ENCODE measurements at places on chromosomes 12 and 14. TPM values are rescaled to one million over a fixed set of nuclear protein-coding genes. Genes with fewer than 3 reads are reported as not detected.

Gene TAS2R43
- total RNA-seq = 0.21 TPM

Gene FOXN4
- total RNA-seq = not detected

Gene WNT1
- not detected for total RNA-seq

Gene FITM1
- 0.86 TPM for total RNA-seq

Gene KRT77
- not detected for total RNA-seq

DNA sequence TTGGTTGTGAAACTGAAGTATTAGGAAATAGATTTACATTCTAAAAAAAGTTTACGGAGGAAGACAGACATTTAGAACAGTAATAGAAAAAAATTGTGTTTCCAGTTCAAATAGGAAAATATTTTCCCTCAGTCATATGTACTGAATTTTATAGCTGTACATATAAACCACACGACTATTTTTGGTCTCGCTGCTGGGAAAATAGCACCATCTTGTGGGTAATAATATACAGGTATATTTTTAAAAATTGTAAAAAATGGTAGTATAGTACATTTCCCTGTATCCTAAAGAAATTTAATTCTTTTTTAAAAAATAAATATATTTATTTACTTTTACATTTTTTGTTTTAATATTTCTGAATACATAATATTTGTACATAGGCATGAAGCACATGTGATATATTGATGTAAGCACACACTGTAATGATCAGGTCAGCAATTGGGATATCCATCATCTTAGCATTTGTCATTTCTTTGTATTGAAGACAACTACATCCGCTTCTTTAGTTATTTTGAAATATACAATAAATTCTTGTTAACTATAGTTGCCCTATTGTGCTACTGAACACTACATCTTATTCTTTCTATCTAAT lies 168.6 kb downstream of the ALX1 start:
- no peak for DNase-seq
- no peaks in the 10 kb centered on the region for H3K4me1 ChIP-seq
- no peak overlapping the region for H3K4me3 ChIP-seq
- H3K36me3 ChIP-seq = no peaks in the 10 kb centered on the region
- no peak overlapping the region for H3K27ac ChIP-seq

- no peak overlapping the region for H3K27ac ChIP-seq
- DNase-seq = peak; percentile 43
- no peaks in the 10 kb centered on the region for H3K27me3 ChIP-seq
- H3K36me3 ChIP-seq = no peaks in the 10 kb centered on the region
- H3K4me3 ChIP-seq = no peak overlapping the region
- H3K4me1 ChIP-seq = peaks cover 15% of the 10 kb centered on the region
Observed at GRCh38 chr12:93089805-93090569, 160.9 kb upstream of the EEA1 start.

- DNase-seq = no peak
- H3K4me3 ChIP-seq = no peak overlapping the region
- H3K27ac ChIP-seq = no peak overlapping the region
- peaks cover 2% of the 10 kb centered on the region for H3K36me3 ChIP-seq
- peaks cover 35% of the 10 kb centered on the region for H3K4me1 ChIP-seq
Observed at GRCh38 chr14:90674716-90675115, 141.5 kb downstream of the TTC7B start.

- H3K27me3 ChIP-seq = no peaks in the 10 kb centered on the region
- peaks cover 50% of the 10 kb centered on the region for H3K4me1 ChIP-seq
- H3K27ac ChIP-seq = peak within 1 kb of the TSS; percentile 94
Observed at GRCh38 chr14:99479906-99480869, at the start of gene SETD3. SETD3 (minus strand) TSS chr14:99480859; CDS start chr14:99465805, 15,054 bp downstream.

DNA sequence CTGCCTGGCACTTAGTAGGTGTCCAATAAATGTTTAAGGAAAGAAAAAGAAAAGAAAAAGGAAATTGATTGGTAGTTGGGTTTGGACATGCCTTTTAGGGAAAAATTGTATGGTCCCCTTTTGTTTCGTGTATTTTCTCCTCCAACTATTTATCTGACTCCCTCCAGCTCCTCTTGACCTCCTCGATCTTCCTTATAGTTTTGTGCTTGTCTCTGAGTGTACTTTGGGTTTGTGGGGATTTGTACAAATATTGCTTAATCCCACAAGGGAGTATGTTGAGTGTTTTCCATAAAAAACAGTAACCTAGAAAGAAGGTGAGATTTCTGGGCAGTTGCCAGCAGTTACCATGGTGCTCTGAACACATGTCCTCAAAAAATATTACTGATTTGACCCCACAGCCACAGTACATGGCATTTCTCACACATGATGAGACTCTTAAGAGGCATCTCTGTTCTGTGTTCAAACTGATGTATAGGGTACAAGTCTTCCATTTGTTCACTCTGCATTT lies 15.7 kb downstream of the PLEKHG7 start:
- no peak overlapping the region for H3K4me3 ChIP-seq
- H3K36me3 ChIP-seq = no peaks in the 10 kb centered on the region

DNA sequence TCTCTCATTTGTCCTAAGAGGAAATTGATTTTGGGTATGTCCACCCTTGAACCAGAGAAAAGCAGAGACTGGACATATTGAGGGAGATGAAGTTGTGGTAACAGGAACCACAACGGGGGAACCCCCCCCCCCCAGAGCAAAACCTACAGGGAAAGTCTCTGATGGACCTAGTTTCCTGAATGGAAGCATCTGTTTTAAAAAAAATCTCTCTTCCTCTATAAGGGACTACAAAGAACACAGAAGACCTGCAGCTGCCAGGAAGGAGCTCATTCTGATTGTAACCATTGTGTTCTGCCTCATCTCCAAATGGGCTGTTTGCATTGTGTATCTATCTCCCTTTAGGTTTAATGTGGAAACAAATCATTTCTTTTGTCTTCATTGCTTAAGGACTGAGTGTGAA lies 13.4 kb downstream of the C1S start:
- H3K36me3 ChIP-seq = no peaks in the 10 kb centered on the region
- no peak overlapping the region for H3K27ac ChIP-seq
- no peak for DNase-seq

DNA sequence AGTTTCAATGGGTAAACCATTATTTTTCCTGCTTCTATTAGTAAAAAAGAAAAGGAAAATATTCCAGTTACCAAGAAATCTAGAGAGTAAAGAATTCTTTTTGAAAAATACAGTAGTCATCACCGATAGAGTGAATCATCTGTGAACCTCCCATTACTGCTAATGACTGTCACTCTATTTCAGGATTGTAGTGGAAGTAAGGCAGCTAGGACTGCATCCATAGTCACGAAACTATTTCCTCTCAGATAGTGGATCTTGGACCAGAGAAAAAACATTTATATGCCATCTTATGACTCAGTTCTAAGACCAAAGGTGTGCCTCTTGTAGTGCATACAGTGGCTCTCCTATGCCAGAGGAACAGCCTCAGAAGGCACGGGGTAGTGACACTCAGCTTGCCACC lies 173.9 kb upstream of the PLEKHA5 start:
- no peaks in the 10 kb centered on the region for H3K27me3 ChIP-seq
- no peak for DNase-seq
- no peaks in the 10 kb centered on the region for H3K4me1 ChIP-seq
- no peaks in the 10 kb centered on the region for H3K36me3 ChIP-seq

DNA sequence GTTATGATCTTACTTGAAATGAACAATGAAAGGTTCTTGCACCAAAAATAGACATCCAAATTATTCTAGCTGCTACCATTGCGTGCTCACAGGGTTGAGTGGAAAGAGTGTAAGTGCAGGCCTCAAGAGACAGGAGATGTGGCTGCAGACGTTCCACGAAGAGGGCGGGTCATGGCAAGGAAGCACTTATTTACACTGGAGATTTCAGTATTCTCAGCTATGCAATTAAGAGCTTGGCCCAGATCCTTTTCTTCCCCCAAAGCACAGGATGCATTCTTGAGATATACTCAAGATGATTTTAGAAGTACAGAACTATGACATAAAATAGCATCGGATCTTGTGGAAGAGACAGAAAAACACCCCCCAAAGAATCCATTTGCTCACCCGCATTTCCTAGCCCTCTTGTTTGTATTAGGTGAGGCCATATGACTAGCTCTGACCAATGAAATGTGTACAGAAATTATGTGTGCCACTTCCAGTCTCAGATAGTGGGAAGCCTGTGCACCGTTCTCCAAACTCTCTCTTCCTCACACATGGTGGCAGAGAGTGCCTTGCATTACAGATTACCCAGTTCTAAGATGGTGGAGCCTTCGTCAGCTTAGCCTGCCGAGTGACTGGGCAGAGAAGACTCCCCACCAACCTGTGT lies 261.4 kb downstream of the TTC8 start:
- H3K4me3 ChIP-seq = no peak overlapping the region
- H3K27ac ChIP-seq = no peak overlapping the region
- no peaks in the 10 kb centered on the region for H3K4me1 ChIP-seq
- no peaks in the 10 kb centered on the region for H3K36me3 ChIP-seq
- no peak for DNase-seq

GRCh38 chr12:42541965-42542364 lies 47.6 kb downstream of the PRICKLE1 start:
- no peaks in the 10 kb centered on the region for H3K36me3 ChIP-seq
- H3K4me1 ChIP-seq = no peaks in the 10 kb centered on the region
- H3K27ac ChIP-seq = no peak overlapping the region
- peaks cover 6% of the 10 kb centered on the region for H3K27me3 ChIP-seq

- H3K4me1 ChIP-seq = no peaks in the 10 kb centered on the region
- no peaks in the 10 kb centered on the region for H3K36me3 ChIP-seq
- H3K27me3 ChIP-seq = peaks cover 8% of the 10 kb centered on the region
- no peak for DNase-seq
Observed at GRCh38 chr12:108098374-108098773, 30.7 kb upstream of the WSCD2 start.

DNA sequence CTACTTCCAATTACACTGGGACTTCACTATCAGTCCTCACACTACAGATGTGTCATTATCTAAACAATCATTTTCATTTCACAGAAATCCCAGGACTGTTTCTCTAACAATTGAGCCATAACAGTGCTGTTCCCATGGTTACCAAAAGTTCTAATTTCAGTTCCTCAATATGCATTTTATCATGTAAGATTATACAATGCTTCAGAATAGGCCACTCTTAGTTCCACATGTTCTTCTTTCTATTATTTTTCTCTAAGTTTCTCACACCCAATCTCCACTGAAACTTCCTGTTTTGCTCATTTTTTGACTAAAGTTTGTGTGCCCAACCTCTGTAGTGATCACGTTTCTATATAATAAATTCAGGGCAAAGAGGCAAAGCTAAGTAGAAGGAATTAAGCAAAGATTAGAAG lies 185.8 kb downstream of the DUSP6 start:
- peak overlapping the region; percentile 16 for H3K27ac ChIP-seq
- H3K4me1 ChIP-seq = peaks cover 20% of the 10 kb centered on the region
- H3K36me3 ChIP-seq = no peaks in the 10 kb centered on the region
- DNase-seq = no peak
- H3K4me3 ChIP-seq = no peak overlapping the region

GRCh38 chr14:99784508-99784907 lies 8.7 kb upstream of the EML1 start:
- H3K27ac ChIP-seq = no peak overlapping the region
- no peak for DNase-seq
- no peaks in the 10 kb centered on the region for H3K36me3 ChIP-seq
- no peak overlapping the region for H3K4me3 ChIP-seq

GRCh38 chr12:13044002-13044905 lies at the start of gene FAM234B:
FAM234B (plus strand) TSS chr12:13044381; CDS start chr12:13044404, 23 bp downstream.
- peak within 1 kb of the TSS; percentile 80 for H3K4me3 ChIP-seq
- peak; percentile 78 for DNase-seq
- H3K27ac ChIP-seq = no peak within 1 kb of the TSS
- peaks cover 3% of the 10 kb centered on the region for H3K27me3 ChIP-seq
- H3K36me3 ChIP-seq = peaks cover 3% of the 10 kb centered on the region

DNA sequence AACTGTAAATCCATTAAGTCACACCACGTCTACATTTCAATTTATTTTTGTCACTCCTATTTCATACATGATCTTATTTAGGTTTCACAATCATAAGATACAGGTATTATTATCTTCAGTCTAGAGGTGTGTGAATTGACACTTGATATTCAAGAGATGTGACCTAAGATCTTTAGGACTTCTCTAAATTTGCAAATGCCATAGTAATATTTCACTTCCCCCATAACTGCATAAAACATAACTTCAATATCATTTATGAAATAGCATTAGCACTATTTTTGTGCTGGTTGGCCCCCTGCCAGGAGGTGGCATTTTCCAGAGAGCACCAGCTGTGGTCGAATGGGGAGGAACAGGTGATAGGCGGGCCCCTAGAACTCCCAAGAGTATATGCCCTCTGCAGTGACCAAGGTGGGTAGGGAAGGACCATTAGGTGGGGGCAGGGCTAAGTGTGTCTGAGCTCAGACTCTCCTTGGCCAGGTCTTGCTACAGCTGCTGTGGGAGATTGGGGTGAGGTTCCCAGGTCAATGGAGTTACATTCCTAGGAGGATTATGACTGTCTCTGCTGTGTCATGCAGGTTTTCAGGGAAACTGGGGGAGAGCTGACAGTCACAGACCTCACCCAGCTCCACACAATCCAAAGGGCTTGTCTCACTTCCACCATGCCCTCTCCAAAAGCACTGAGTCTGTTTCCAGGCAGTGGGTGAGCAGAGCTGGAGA lies 49.2 kb upstream of the ERGIC2 start:
- H3K27me3 ChIP-seq = peaks cover 3% of the 10 kb centered on the region
- no peaks in the 10 kb centered on the region for H3K36me3 ChIP-seq
- no peak overlapping the region for H3K4me3 ChIP-seq
- no peak for DNase-seq
- no peak overlapping the region for H3K27ac ChIP-seq

- H3K27ac ChIP-seq = no peak overlapping the region
- no peaks in the 10 kb centered on the region for H3K36me3 ChIP-seq
- no peaks in the 10 kb centered on the region for H3K27me3 ChIP-seq
- H3K4me3 ChIP-seq = no peak overlapping the region
- no peaks in the 10 kb centered on the region for H3K4me1 ChIP-seq
- no peak for DNase-seq
Observed at GRCh38 chr12:131131808-131132117, 178.1 kb downstream of the ADGRD1 start.

DNA sequence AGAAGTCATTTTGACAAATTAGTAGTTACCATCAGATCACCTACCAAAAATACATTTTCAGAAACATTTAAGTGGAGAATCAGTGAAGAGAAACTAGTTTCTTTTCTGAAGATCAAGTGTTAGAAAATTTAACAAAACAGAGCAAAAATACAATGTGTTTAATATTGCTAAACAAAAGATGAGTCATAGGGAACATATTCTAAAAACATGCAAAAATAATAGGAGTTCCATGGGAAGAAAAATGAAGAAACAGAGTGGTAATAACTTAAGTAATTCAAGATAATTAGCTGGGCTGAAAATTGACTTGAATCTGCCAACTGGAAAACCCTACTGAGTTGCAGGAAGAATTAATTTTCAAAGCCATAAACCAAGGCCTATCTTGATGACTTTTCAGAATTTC lies 111.5 kb upstream of the KITLG start:
- no peak for DNase-seq
- no peak overlapping the region for H3K4me3 ChIP-seq
- no peaks in the 10 kb centered on the region for H3K36me3 ChIP-seq
- H3K27ac ChIP-seq = no peak overlapping the region
- H3K4me1 ChIP-seq = no peaks in the 10 kb centered on the region
- H3K27me3 ChIP-seq = no peaks in the 10 kb centered on the region
